ENCODE measurements at places on chromosomes 5 and 9.

DNA sequence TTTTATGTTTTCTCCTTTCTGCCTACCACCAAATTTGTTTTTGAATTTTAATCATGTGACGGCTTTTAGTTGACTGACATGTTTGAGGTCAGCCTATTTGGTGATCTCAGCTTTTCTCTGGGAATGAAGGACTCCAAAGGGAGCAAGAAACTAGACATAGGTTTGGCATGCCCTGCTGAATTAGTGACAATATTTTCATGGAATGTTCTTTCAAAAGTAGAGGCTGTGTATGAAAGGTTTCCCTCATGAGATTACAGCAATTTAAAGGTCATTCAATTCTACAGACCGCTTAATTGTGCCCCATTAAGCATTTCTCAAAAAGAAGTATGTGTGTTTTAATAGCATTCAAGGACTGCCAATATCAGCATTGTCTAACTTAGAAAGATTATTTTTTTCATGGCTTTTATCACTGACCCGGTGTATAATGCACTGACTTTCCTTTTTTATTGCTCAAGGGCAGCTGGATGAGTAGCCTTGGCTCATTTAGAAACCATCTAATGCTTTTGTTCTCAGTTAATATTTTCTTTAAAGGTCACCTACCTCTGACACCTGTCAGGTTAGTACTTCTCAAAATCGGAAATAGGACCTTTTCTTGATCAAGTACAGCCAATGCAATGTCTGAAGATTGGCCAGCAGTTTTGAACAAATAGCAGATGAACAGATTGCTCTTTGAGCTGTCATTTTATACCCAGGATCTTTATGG, 8.1 kb upstream of the MLLT3 start:
- no peak for DNase-seq

DNA sequence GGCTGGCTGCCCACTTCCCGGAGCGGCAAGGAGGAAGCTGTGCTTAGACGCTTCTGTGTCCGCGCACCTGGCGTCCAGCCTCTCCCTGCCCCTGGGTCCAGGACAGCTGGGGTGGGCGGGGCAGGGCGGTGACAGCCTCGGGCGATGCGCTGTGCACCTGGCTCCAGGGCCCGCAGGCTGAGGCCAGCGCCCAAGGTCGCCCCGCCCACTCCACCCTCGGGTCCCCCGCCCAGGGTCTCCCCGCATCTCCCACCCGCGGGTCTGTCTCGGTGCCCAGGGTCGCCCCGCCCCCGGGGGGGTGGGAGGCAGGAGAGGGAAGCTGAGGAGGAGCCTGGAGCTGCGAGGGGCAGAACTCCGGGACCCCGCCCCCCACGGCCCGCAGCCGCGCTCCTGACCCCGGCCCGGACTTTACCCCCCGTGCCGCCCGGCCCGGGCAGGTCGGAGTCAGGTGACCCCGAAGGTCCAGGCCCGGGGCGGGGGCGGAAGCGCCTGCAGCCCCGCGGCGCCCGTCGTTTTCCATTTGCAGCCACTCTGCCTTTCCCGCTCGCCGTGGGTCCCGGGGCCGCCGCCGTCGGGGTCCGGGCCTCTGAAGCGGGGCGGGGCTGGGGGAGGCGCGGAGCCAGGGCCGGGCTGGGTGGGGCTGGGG, at the start of gene ENTPD8:
Gene ENTPD8 (minus strand): TSS at position 69 of the 646 bp plus-strand sequence. CDS start 3,072 bp downstream, outside the sequence.
- DNase-seq = peak; percentile 81

- DNase-seq = no peak
Observed at GRCh38 chr9:69949396-69949795, 94.3 kb upstream of the MAMDC2 start.

GRCh38 chr5:179415291-179416060, 70.2 kb upstream of the ADAMTS2 start:
- DNase-seq = no peak

GRCh38 chr5:24225051-24225450, 419.7 kb downstream of the CDH10 start:
- no peak for DNase-seq

GRCh38 chr9:134180786-134181647, 16.7 kb upstream of the RNU6ATAC start:
- DNase-seq = no peak

GRCh38 chr5:151619812-151620460, 28.8 kb upstream of the FAT2 start:
- DNase-seq = no peak

GRCh38 chr5:8247049-8247899, 378.3 kb downstream of the MTRR start:
- DNase-seq = no peak
